ENCODE measurements at places on chromosomes 7 and 10.
A peak's percentile ranks its signal among the peaks of the same experiment; 100 is the strongest.

DNA sequence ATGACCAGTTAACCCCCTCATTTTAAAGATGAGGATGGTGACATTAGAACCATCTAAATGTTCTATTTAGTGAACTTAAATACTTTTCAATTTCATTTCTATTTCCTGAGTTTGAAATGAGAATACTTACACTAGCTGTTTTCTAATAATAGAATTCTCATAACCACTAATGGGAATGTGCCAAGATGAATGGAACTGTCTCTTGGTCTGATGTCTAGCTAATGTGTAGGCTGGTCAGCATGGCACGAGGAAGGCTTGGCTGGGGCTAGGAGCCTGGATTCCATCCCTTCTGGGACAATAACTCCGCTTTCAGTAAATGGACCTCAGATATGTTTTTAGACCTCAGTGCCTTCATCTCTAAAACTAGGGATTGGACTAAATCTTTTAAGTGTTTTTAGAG, 185.8 kb upstream of the NRP1 start:
- DNase-seq = no peak

GRCh38 chr7:75776295-75776971, 4.4 kb upstream of the CCL26 start:
- no peak for DNase-seq

- DNase-seq = no peak
Measured at GRCh38 chr7:34067005-34067778, 161.9 kb downstream of the BMPER start.

- DNase-seq = peak; percentile 7
Measured at GRCh38 chr10:78460204-78460603, 426.5 kb downstream of the RPS24 start.

GRCh38 chr7:29641651-29642050, 78.0 kb downstream of the PRR15 start:
- DNase-seq = no peak

- DNase-seq = no peak
Measured at GRCh38 chr10:131998050-131998844, 16.5 kb upstream of the BNIP3 start.

- DNase-seq = no peak
Measured at GRCh38 chr10:59265141-59265540, 88.7 kb downstream of the PHYHIPL start.

- no peak for DNase-seq
Measured at GRCh38 chr10:70130878-70131559, 1.6 kb downstream of the AIFM2 start.

DNA sequence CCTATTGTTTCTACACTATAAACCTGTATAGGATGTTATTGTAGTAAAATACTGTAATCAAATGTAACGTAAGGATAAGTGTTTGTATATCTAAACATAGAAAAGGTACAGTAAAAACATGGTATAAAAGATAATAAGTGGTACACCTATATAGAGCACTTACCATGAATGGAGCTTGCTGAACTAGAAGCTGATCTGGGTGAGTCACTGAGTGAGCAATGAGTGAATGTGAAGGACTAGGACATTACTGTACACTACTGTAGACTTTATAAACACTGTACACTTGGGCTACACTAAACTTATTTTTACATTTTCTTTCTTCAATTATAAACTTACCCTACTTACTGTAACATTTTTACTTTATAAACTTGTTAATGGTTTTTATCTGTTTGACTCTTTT, 732.9 kb upstream of the LRRN3 start:
- DNase-seq = no peak

GRCh38 chr7:30816645-30817370, 45.6 kb downstream of the MINDY4 start:
- no peak for DNase-seq

- no peak for DNase-seq
Measured at GRCh38 chr10:66365686-66366085, 560.1 kb upstream of the LRRTM3 start.

GRCh38 chr10:21369697-21370096, 155.8 kb downstream of the SKIDA1 start:
- no peak for DNase-seq
